ENCODE measurements at places on chromosomes 6 and 20.
A peak's percentile ranks its signal among the peaks of the same experiment; 100 is the strongest.

DNA sequence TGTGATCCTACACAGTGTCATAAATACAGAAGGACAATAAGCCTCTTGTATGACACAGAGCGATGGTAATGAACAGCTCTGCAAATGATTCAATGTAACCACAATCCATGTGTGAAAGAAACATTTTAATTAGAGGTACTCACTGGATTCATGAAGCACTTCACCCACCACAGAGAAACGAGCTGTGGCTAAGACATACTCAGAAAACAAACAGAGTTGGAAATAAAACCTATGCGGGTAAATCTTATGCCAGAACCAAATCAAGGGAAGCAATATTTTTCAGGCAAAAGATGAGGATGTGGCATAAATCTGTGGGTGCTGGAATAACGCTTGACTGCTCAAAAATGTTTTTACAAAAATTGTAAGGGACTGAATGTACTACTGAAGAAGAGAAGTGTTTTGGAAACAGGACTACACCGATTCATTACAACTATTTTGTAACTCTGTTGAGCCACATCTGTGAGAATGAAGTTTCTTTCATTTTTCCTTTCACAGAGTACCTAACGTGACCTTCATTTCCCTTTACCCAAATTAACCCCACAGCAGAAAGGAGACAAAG lies 112.1 kb downstream of the WDR27 start:
- peak; percentile 56 for DNase-seq

GRCh38 chr6:167826896-167827582 lies at the start of gene AFDN:
AFDN (plus strand) TSS chr6:167826911; CDS start chr6:167827133, 222 bp downstream.
- no peak for DNase-seq

DNA sequence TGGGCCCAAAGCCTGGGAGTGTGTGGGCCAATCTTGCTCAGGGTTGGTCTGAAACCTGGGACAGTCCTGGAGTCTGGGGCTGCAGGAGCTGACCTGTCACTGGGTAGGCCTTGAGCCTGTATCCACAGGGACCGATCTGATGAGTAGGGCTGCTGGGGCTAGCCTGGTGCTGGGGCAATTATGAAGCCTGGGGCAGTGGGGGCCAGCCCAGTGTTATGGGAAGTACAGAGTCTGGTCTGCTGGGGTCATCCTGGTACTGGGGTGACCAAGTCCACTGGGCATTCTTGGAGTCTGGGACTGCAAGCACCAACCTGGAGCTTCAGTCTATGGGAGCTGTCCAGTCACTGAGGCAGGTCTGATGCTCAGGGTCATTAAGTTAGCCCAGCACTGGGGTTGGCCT lies 20.7 kb downstream of the DEFB115 start:
- no peak for DNase-seq

GRCh38 chr6:33779290-33779689 lies 9.6 kb downstream of the LEMD2 start:
- no peak for DNase-seq

DNA sequence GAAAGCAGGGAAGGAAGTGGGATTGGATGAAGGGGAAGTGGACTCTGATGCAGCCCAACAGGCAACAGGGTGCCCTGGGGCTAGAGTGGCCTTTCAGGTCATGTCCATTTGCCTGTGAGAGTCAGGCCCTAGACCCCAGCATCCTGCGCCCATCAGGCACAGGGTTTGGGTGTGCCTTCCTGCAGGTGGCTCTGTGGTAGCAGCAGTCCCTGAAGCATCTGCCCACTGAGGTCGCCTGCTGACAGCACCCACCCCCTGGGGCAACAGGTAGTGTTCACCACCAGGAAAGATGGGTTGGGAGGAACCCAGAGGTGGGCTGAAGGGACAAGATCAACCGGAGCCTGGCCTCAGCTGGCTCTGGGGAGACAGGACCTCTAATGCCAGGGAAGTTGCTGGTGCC lies 3.6 kb downstream of the PACSIN1 start:
- no peak for DNase-seq

GRCh38 chr20:61556111-61556510 lies 304.1 kb downstream of the CDH4 start:
- DNase-seq: peak; percentile 93
